Ovary (tissue), 10 donors: ENCODE measurements at places on chromosomes 5 and 9.

DNA sequence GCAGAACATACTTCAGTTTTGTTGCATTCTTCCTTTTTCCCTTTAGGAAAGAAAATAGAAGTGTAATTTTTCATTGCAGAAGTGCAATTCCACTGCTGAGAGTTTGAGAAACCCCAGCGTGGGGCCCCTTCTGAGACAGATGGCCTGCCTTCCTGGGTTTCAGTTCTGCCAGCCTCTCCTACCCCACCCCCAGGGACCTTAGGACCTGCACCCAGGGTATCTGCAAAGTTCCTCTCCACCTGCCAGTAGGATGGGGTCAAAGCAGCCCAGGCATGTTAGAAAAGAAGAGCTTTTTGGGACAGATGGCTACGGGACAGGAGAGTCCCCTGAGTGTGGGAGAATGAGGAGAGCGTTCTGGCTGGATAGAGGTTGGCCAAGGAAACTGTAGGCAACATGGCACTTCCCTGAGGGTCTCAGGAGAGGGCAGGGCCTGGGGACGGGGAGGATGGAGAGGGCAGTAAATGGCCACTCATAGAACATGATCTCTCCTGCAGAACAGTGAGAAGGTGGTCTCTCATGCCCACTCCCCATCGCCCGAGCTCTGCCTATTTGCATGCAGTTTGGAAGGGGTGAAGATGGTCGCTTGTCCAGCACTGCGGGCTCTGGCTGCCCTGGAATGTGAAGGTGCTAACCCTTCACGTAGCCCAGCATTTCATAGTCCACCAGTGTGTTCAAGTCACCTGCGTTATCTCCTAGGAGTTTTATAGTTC lies at the start of gene TIFAB:
Gene TIFAB, minus strand, starts transcription at position 31 of the 710 bp plus-strand sequence. CDS start 2,412 bp downstream, outside the sequence.
- no peak for DNase-seq

- DNase-seq, result no peak
Observed at GRCh38 chr5:158485604-158486081, 614.1 kb downstream of the EBF1 start.

DNA sequence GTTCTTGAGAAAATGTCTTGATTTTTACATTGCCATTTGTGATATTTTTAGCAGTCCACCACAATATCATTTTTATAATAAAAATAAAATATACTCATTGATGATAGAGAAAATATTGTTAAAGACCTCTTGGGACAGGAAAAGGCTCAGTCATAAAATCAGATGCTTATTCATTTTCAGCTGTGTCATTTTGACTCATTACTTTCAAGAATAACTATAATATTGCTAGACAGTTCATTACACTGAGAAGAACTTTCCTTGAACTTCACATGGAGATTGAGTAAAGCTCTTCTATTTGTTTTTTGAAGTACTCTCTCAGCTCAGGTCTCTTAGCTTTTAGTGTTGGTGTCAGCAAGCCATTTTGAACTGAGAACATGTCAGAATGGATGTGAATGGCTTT lies 8.5 kb upstream of the MEIKIN start:
- DNase-seq, result no peak

- DNase-seq, result no peak
Observed at GRCh38 chr5:76791461-76791860, 27.4 kb upstream of the F2RL1 start.

DNA sequence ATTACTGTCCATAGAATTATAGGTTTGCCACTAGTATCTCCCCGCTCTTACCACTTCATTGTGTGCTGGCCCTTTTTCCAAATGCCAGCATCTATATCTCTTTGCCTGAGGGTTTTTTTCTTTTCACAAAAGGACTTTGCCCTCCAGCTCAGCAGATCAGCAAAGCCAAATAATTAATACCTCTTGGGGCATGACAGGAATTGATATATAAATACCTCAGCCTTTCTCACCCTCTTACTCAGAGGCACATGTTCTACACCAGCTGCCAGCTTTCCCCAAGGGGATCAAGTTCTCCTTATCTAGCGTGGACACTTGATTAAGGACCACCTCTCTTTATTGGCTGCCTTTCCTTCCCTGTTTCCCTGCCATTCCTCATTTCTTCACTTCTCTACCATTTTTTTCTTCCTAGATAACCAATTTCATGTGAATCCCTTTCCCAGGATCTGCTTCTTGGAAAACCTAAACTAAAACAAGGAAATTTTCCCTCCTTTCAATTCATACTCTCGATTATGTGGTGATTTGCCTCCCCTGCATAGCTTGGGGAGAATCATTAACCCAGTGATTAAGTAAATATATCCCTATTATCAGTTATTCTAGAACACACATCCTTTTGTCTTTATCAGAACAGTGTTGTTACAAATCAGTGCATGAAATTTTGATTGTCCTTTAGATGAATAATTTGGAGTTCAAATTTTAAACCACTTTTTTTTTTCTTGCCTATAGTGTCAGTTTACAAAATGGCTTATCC lies 6.9 kb upstream of the NUDT12 start:
- no peak for DNase-seq

- no peak for DNase-seq
Observed at GRCh38 chr9:86464242-86464641, 110.0 kb upstream of the TUT7 start.

- no peak for DNase-seq
Observed at GRCh38 chr5:102759289-102759688, 4.2 kb downstream of the PAM start.

DNA sequence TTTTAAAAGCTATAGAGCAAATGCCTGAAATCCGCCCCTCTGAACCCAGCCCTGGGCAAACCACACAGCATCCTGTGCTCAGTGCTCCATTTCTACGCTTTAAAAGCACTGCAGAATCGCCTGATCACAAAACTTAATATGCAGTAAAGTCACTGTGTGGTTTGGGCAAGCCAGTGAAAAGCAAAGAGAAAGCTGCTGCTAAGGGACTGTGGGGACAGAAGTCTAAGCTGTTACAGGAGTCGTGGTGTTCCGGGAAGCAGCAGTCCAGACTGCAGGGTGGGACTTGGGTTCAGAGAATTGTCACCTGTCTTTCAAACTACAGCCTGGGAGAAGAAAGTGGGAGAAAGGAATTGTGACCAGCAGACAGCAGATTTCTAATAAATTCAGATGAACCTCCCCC lies 8.2 kb downstream of the RAPGEF1 start:
- no peak for DNase-seq

GRCh38 chr9:88319936-88320747 lies 68.1 kb upstream of the SPIN1 start:
- no peak for DNase-seq
